Thyroid gland (tissue), 4 donors: ENCODE measurements at places on chromosomes 3 and 15. TPM values are rescaled to one million over a fixed set of nuclear protein-coding genes. Genes with fewer than 3 reads are reported as not detected.

DNA sequence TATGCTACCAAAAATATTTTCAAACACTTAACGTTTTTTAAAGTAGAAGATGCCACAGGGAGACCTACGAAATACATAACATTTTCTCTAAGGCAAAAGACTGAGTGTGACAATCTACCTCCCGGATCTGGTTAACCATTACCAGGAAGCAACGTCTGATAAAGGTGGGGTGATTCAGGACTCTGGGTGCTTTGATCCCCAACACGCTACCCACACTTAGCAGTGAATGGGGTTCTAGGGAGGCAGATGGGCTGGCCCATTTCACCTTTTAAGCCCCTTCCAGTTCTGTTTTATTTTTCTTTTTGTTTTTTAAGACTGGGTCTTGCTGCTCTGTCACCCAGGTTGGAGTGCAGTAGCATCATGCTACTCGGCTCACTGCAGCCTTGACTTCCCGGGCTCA lies 39.5 kb downstream of the EIF4E3 start:
- peaks cover 43% of the 10 kb centered on the region for H3K4me1 ChIP-seq
- no peaks in the 10 kb centered on the region for H3K27me3 ChIP-seq
- no peak overlapping the region for H3K27ac ChIP-seq
- no peak overlapping the region for H3K4me3 ChIP-seq
- H3K36me3 ChIP-seq: no peaks in the 10 kb centered on the region
- no peak for DNase-seq

DNA sequence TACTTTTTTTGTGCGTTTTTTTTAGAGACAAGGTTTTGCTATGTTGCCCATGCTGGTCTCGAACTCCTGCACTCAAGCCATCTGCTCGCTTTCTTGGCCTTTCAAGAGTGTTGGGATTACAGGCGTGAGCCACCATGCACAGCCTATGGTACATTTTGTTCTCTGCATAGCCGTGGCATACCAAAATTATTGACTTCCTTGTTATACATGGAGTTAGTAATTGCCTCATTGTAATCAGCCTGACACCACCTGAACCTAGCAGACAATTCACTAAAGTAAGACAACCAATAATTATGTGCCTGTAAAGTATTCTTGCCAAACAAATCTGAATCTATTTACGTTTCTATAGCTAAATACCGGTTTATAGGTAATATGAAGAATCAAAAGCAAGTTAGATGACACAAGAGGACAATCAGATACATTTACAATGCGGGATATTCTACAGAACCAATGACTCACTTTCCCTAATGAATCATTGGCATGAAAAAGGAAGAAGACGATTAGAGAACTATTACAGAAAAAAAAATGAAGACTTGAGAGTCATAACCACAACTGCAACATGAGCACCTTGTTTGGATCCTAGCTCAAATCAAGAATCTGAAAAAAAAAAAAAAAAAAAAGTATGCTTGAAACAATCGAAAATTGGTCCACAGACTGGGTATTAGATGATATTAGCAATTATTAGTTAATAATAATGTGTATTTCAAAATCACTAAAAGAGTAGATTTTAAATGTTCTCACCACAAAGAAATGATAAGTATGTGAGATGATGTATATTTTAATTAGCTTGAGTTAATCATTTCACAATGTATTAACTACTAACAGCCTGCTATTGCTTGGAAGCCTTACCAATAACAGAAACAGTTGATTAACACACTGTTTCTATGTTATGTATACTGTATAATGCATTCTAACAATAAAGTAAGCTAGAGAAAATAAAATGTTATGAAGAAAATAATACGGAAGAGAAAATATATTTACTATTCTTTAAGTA lies 7.1 kb downstream of the GUCA1C start:
- DNase-seq: no peak
- no peak overlapping the region for H3K27ac ChIP-seq
- no peaks in the 10 kb centered on the region for H3K4me1 ChIP-seq
- H3K4me3 ChIP-seq: no peak overlapping the region
- no peaks in the 10 kb centered on the region for H3K27me3 ChIP-seq

SLCO3A1 gene
- total RNA-seq: 25.3 TPM

SCAANT1 gene
- not detected for total RNA-seq

- DNase-seq: no peak
- no peak overlapping the region for H3K27ac ChIP-seq
- H3K27me3 ChIP-seq: no peaks in the 10 kb centered on the region
- no peaks in the 10 kb centered on the region for H3K36me3 ChIP-seq
These were observed 35.9 kb upstream of the DUSP7 start for GRCh38 chr3:52092271-52092660.

DNA sequence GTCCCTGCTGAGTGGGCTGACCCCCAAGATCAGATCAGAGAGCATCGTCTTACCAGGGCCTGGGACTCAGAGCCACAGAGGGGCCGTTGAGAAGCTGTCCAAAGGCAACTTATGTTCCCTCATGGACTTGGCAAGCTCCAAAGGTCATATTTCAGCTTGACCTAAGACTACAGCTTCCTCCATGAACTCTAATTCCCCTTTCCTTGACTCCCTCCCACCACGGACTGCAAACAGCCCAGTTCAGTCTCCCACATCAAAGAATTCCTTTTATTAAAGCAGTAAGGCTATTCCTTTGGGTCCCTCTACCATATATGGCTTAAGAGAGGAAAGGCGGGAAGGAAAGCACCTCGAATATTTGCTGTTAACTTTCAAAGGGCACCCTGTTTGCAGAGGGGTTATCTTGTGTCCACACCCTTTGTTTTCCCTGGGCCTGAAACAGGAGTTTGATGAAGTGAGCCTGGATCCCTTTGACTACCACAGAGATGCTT lies 146.1 kb upstream of the THBS1 start:
- peaks cover 27% of the 10 kb centered on the region for H3K4me1 ChIP-seq
- H3K27ac ChIP-seq: no peak overlapping the region
- H3K27me3 ChIP-seq: no peaks in the 10 kb centered on the region
- DNase-seq: no peak
- no peaks in the 10 kb centered on the region for H3K36me3 ChIP-seq
- no peak overlapping the region for H3K4me3 ChIP-seq

GRCh38 chr3:168060317-168060716 lies 35.4 kb downstream of the GOLIM4 start:
- no peaks in the 10 kb centered on the region for H3K4me1 ChIP-seq
- no peaks in the 10 kb centered on the region for H3K36me3 ChIP-seq
- H3K4me3 ChIP-seq: no peak overlapping the region
- H3K27me3 ChIP-seq: no peaks in the 10 kb centered on the region

GRCh38 chr3:18445401-18446148 lies 20.4 kb upstream of the SATB1 start:
- no peaks in the 10 kb centered on the region for H3K36me3 ChIP-seq
- no peaks in the 10 kb centered on the region for H3K27me3 ChIP-seq
- H3K4me1 ChIP-seq: no peaks in the 10 kb centered on the region
- DNase-seq: peak; percentile 35

DNA sequence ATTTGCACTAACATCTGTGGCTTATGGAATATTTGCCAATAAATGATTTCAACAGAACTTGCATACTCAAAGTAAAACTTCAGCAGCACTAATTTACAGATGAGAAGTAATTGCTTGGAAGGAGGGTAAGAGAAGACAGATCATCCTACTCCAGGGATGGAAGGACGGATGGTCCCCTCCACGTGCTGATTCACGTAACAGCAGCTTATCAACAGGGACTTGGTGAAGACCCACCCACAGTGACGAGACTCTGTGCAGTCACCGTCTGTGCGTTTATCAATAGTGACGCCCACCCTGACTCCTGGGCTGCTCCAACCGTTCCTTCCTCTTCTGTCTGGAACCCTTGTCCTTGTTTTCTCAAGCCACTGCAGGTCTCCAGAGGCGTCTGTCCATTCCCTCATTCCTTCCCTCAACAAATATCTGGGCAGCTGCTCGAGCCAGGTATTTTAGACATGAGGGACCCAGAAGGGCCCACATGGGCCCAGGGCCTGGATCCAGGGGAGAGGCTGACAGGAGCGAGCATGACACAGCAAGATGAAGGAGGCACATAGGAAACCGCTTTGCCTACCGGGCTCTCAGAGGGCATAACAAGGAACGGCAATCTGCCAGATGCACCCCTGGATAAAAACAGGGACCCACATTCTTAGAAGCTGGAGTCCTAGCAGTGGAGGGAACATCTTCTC lies 33.3 kb downstream of the PCSK6 start:
- no peak overlapping the region for H3K4me3 ChIP-seq
- H3K4me1 ChIP-seq: peaks cover 4% of the 10 kb centered on the region
- no peaks in the 10 kb centered on the region for H3K36me3 ChIP-seq
- no peaks in the 10 kb centered on the region for H3K27me3 ChIP-seq
- DNase-seq: no peak

NAALADL2 gene
- 14.7 TPM for total RNA-seq

DNA sequence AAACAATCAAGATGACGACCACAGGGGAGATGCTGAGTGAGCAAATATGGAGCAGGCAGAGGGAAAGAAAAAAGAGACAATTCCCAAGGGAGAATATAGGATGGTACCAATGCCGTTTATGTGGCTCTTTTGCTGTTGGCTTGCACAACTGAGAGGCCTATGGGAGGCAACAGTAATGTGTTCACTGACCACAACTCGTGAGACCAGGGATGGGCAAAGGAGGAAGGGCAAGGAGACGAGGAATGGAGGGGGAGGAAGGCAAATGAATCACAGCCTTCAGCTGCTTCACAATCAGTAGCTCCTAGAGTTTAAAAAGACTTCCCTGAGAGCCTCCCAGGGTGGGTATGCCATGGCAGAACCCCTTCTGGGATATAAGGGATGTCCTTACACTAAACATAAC lies 131.5 kb downstream of the SLC9A9 start:
- no peak for DNase-seq
- H3K36me3 ChIP-seq: no peaks in the 10 kb centered on the region
- no peak overlapping the region for H3K27ac ChIP-seq
- no peak overlapping the region for H3K4me3 ChIP-seq

- H3K4me1 ChIP-seq: peaks cover 17% of the 10 kb centered on the region
- no peak overlapping the region for H3K27ac ChIP-seq
- H3K36me3 ChIP-seq: no peaks in the 10 kb centered on the region
- DNase-seq: no peak
- H3K27me3 ChIP-seq: no peaks in the 10 kb centered on the region
These were observed 32.7 kb downstream of the AADACL2 start for GRCh38 chr3:151766454-151766853.

DNA sequence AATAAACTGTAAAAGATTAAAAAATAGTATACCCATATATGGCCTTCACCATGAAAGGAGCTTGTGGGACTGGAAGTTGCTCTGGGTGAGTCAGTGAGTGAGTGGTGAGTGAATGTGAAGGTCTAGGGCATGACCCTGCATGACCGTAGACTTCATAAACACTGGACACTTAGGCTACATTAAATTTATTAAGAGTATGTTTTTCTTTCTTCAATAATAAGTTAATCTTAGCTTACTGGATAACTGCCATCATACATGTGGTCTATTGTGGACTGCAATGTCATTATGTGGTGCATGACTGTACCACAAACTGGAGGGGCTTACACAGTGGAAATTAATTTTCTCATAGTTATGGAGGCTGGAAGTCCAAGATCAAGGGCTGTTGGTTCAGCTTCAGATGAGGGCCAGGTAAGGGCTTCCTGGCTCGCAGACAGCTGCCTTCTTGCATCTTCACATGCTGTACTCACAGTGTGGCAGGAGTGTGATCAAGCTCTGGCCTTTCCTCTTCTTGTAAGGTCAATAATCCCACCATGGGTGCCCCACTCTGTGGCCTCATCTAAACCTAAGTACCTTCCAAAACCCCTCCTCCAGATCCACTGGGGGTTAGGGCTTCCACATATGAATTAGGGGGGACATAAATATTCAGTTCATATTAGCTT lies 40.8 kb upstream of the PRR23E start:
- DNase-seq: no peak
- H3K36me3 ChIP-seq: no peaks in the 10 kb centered on the region
- no peak overlapping the region for H3K27ac ChIP-seq
- no peaks in the 10 kb centered on the region for H3K27me3 ChIP-seq
